ENCODE measurements at places on chromosomes 6 and 20.

GRCh38 chr6:159062976-159063375 is 18.2 kb upstream of the TAGAP start:
- no peak for DNase-seq

DNA sequence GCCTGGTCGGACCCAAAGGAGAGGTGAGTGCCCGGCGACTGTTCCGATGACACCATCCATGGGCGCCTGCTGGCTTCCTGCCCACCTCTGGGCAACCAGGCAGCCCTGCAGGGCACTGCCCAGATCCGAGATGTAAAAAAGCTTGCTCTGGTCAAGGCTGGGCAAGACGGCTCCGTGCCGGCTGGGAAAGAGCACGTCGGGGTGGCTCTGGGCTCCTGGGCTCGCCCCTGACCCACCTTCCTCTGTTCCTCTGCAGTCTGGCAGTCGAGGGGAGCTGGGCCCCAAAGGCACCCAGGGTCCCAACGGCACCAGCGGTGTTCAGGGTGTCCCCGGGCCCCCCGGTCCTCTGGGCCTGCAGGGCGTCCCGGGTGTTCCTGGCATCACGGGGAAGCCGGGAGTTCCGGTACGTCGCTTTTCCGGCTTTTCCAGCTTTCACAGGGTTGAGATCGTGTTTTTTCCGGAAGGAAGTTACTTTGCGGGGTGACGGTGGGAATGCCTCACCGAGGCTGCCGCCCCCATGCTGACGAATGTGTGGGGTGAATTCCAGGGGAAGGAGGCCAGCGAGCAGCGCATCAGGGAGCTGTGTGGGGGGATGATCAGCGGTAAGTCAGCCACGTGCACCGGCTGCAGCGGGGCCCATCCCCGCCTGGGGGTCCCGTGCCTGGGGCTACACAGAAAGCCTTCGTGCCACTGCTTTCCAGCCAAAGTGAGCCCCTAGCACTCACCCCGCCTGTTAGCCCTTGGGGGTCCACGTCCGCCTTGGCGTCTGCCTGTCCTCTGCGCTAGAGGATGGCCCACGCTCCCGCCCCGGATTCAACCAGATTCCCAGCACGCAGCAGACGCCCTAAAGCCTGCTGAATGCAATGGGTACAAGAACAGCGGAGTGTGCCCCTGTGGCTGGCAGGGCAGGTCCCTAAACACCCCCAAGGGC is 19.3 kb downstream of the COL9A3 start:
- no peak for DNase-seq

DNA sequence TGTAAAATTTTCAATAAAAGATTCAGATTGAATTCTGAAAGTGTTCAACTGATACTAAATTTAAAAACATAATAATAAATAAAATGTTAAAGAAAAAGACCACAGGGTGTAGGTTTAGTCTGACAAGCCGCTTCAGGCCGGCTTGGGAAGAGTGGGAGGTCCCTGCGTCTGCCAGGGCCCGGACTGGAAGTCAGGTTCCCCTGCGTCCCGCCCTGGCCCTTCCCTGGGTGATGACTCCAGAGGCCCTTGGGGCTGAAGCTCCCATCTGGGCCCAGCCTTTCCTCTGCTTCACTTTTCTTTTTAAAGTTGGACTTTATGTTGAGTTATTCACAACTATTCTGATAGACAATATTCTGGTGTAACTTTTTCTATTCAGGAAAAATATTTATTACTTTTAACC is 93.3 kb downstream of the SMOC2 start:
- DNase-seq = no peak

GRCh38 chr20:63739130-63740069 is at the start of gene SLC2A4RG:
Gene SLC2A4RG (plus strand): TSS chr20:63739776. CDS start chr20:63739913, 137 bp downstream.
- DNase-seq = peak; percentile 76

GRCh38 chr20:20733943-20734342 is 21.5 kb upstream of the RALGAPA2 start:
- DNase-seq = no peak

- DNase-seq = no peak
Measured at GRCh38 chr20:62584671-62585460, 57.4 kb upstream of the SLCO4A1 start.

GRCh38 chr6:88455317-88455716 is 289.2 kb upstream of the CNR1 start:
- DNase-seq = no peak

- DNase-seq = peak; percentile 53
Measured at GRCh38 chr6:99119109-99120031, 171.6 kb upstream of the FBXL4 start.

GRCh38 chr20:43416591-43417228 is 41.0 kb upstream of the SRSF6 start:
- no peak for DNase-seq

DNA sequence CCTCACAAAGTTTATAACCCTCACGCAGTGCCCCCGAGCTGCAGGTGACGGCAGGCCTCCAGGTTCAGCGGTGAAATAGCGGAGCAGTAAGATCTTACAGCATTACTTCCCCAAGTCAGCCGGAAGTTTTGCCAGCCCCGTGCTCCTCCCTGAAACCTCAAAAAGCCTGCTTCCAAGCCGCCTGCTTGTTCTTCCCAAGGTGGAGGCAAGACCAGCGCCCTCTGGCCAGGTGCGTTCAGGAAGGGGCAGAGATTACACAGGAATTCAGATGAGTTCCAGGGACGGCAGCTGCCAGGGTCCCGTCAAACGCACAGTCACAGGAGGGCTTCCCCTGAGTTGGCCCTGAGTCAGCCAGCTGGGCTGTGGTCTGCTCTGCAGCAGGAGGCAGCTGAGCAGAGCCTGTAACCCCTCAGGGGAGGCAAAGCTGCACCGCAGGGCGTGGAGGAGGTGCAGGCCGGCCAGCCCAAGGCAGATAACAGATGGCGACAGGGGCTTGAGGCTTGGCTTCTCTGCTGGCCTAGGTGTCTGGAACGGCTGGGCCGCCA is 124.1 kb upstream of the RPS6KA2 start:
- DNase-seq = no peak

- no peak for DNase-seq
Measured at GRCh38 chr20:5586720-5587119, 163.5 kb upstream of the SHLD1 start.

GRCh38 chr6:162140251-162140852 is 587.2 kb downstream of the PRKN start:
- no peak for DNase-seq

GRCh38 chr6:34375833-34376232 is 16.6 kb downstream of the NUDT3 start:
- DNase-seq = no peak

DNA sequence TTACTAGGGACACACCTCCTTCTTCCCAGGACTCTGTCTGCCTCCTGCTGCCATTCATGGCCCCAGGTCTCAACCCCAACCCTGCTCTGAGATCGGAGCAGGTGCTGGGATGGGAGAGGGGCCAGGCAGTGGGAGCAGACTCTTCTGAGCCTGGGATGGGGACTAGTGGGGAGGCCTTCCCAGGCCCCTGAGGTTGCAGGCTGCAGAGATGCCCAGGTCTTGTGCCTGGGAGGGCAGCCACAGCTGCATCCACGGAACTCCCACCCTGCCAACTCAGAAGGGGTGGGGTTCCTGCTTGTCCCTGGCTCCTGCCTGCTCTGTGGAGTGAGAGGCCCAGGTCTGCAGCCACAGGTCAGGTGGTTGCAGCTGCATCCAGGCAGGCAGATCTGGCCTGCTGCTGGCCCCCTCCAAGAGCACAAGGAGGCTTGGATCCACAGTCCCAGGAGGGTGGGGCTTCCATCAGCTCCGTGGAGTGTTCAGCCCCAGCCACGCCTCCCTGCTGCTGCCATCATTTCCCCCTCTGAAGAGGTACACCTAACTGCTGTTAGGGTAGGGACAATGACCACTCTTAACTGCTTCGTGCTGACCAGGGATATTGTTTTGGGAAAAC is 2.9 kb upstream of the SLC22A1 start:
- DNase-seq = no peak

- no peak for DNase-seq
Measured at GRCh38 chr6:94680669-94681212, 896.6 kb upstream of the MANEA start.

GRCh38 chr6:3456898-3457709 is at the start of gene SLC22A23:
Gene SLC22A23 (minus strand): TSS chr6:3457050. CDS start chr6:3456559, 491 bp downstream.
- peak; percentile 82 for DNase-seq

DNA sequence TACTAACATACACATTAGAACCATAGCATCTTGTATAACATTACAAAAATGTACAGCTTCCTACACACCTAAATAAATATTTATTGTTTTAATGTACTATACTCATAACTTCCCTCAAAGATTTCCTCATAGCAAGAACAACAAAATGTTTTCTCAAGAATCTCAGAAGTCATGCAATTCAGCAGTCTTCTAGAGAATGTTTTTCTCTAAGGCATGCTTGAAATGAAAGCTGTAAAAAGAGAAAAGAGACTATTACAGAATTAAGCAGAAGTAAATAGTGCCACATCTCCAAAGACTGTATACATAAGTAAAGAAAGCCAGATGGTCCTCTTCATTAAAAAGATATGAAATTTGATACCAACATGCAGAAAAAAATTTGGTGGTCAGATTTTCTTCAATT is 672.2 kb downstream of the EPM2A start:
- DNase-seq = no peak

All from left kidney (tissue), 8 donors.